ENCODE measurements at places on chromosomes 12 and 14.

DNA sequence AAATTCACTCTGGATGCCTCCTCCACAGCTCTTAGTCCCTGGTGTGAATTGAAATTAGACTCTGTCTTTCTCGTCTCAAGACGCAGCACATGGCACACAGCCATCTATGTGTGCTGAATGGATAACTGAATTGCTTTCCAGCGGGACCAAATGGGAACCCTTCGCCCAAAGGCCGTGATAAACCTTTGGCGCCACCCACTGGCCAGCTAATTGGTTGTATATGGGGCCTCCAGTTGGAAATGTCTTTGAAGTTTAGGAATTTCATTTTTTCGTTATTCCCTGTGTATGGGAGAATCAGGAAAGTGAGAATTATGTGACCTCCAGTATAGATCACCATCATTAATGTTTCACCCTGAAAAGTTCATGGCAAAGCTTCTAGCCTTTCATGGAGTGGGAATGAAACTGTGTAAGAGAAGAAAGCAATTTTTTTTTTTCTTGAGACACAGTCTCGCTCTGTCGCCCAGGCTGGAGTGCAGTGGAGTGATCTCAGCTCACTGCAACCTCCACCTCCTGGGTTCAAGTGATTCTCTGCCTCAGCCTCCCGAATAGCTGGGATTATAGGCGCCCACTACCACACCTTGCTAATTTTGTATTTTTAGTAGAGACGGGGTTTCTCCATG, 9.8 kb upstream of the HSP90AA1 start:
- peak; percentile 92 for DNase-seq

DNA sequence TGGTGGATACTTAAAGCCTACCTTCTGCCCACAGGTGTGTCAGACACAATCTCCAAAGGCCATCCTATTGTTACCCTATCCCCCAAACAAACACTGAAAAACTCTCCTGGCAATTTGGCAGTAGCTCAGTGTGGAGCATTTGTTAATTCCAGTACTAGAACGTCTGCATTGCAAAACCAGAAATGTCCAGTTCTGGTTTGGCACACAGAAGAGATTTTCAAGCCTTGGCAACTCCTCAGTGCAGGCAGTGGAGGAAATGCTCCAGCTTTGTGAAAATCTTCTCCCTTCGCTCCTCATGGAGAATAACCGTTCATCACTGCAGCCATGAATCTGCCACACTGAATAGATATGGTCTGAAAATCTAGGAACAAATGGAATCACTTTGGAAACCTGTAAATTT, 5.3 kb upstream of the SOCS2 start:
- no peak for DNase-seq

GRCh38 chr14:55448141-55448614, 7.8 kb upstream of the TBPL2 start:
- DNase-seq, result no peak

DNA sequence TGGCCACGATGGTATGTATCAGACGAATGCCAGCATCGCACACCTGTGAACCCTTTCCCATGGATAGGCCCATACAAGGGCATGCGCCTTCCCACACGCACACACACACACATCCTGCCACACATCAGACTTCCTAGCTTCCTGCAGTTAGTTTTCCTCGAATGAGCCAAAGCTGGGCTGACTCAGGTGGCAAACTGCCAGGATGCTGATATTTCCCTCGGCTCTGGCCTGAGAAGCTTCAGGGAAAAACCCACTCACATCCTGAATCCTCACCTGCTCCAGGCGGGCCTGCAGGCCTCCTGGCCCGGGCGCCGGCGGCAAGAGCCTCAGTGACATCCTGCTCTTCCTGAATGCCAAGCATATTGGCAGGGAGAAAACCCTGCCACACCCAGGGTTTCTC, 22.4 kb downstream of the CALM1 start:
- peak; percentile 85 for DNase-seq

DNA sequence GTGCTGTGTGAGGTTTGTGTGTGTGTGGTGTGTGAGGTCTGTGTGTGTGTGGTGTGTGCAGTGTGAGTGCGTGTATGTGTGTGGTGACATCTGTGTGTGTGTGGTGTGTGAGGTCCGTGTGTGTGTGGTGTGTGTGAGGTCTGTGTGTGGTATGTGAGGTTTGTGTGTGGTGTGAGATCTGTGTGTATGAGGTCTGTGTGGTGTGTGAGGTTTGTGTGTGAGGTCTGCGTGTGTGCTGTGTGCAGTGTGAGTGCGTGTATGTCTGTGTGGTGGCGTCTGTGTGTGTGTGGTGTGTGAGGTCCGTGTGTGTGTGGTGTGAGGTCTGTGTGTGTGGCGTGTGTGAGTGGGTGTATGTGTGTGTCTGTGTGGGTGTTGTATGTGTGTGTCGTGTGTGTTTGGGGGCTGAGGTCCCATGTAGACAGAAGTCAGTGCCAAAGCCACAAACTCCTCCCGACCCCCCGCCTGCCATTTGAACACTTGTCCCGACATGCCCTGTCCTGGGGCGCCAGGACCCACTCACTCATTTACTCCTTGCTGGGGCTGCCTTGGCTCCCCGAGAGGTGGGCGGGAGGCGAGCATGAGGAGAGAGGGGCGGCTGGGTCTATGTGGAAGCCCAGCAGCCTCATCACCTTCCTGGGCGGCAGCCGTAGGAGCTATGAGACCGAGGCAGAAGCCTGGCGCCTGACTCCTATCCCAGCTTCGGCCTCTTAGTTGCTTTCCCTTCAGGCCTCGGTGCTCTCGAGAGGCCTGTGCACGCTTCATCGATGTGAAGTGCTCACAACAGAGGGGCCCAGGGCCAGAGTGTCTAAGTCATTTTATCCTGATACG, 20.5 kb downstream of the RILPL1 start:
- DNase-seq, result no peak

- DNase-seq, result no peak
These were observed 6.6 kb downstream of the GPR84 start for GRCh38 chr12:54357506-54358190.

DNA sequence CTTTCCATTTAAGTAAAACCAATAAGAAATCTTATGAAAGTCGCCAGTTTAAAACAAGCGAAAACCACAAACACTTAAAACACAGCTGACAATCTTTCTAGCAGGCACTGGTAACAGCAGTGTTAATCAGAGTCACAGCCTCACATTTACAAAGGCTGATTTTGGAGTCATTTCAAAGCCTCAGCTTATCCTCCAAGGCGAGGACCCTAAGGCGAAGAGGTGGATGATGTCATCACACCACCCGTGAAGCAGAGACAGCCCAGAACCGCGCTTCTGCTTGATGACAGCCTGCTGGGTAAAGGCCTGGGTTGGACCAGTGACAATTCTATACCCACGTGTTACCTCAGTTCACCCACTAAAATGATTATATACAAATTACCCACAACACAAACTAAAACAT, 10.1 kb downstream of the GOLGA3 start:
- no peak for DNase-seq

- no peak for DNase-seq
These were observed 35.4 kb downstream of the SPTLC2 start for GRCh38 chr14:77580964-77581505.

- DNase-seq, result no peak
These were observed 87.2 kb downstream of the DAAM1 start for GRCh38 chr14:59275668-59276067.

- peak; percentile 57 for DNase-seq
These were observed 37.5 kb downstream of the ZFHX2 start for GRCh38 chr14:23513818-23514643.

DNA sequence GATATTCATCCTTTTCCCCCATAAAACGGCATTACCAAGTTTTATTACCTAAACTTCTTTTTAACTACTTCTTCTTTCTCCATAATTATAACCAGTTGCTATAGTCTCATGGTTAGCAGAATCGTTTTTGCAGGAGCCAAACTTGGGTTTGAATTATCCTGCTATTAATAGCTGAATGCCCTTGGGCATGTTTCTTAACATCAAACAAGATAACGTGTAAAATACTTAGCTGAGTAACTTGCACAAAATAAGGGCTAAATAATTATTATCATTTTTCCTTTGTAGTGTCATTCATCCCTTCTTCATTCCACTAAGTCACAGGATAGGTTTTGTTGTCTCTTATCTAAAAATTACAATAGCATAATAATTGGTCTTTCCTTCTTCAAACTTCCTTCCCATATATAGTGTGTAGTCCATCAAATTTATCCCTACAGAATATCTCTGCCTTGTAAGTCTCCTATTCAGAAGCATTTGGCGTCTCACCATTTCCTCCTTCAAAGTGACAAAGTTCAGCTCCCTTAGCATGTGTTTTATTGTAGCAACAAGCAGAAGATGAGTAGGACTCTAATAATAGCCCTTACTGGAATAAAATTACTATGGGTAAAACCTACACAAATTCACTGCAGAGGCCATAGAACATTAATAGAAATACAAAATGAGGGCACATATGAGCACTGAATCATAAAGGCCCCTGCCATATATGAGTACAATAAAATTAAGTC, 63.8 kb downstream of the FAR2 start:
- DNase-seq, result no peak

GRCh38 chr12:5506295-5506694, 74.4 kb downstream of the NTF3 start:
- no peak for DNase-seq

GRCh38 chr14:52363961-52364360, 49.8 kb downstream of the PTGER2 start:
- no peak for DNase-seq

- DNase-seq, result no peak
These were observed 1.2 kb downstream of the KHNYN start for GRCh38 chr14:24430682-24431568.

- DNase-seq, result no peak
These were observed 5.1 kb upstream of the PAPOLA start for GRCh38 chr14:96497087-96497486.

GRCh38 chr12:100427078-100427477, 46.6 kb upstream of the NR1H4 start:
- DNase-seq, result no peak

DNA sequence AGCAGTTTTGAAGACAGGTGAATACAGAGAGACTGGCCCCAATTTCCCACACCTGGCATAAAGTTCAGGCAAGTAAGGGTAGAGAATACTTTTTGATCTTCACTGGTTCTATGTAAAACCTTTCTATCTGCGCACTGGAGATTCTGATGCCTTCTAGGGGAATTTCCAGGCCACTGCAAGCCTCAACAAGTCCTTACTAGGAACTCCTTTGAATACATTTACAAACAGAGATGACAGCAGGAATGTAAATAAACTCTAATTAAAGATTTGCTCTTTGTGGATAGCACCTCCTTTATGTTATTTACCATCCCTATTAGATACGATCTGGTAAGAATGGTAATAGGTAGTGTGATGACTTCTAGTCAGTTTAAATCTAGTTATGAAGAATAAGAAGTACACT, 69.2 kb downstream of the NTN4 start:
- DNase-seq, result no peak

GRCh38 chr12:4899364-4899763, 10.3 kb upstream of the KCNA1 start:
- no peak for DNase-seq

GRCh38 chr12:52191841-52192791, at the start of gene KRT80:
KRT80 (minus strand) TSS chr12:52192014; CDS start chr12:52191902, 112 bp downstream.
- DNase-seq, result peak; percentile 60

DNA sequence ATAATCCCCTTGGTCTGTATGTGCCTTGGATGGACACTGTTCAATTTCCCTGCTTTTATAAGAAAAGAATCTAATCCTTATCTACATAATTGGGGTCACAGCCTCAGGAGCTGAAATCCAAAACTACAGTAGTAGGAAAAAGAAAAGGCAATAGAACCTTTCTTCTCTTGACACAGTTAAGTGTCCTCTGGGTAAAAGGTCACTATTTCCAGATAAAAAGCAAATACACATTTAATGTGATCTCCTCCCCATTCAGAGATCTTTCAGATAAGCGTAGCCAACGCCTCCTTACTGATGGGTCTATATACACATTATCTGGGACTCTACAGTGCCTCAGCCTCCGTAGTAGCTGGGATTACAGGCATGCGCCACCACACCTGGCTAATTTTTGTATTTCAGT, 73.4 kb downstream of the CLIP1 start:
- DNase-seq, result no peak

GRCh38 chr14:27845241-27845850, 921.2 kb upstream of the FOXG1 start:
- DNase-seq, result no peak

DNA sequence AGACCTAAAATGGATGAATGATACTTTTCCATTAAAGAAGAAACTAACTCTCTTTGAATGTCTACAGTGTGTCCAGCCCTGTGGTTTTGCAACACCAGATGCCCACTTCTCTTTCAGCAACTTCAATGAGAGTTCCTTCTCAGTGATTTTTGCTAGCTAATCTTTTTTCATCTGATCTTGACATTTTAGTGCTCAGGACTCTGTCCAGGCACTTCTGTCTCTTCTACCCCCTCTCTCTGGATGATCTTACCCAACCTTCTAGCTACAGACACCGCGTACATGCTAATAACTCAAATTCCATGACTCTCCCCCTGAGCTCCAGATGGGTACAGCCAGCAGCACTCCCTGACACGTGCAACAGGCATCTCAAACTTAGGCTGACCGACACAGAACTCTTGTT, 161.1 kb upstream of the FOXN3 start:
- peak; percentile 15 for DNase-seq

GRCh38 chr14:27127838-27128237, 530.0 kb upstream of the NOVA1 start:
- DNase-seq, result no peak

DNA sequence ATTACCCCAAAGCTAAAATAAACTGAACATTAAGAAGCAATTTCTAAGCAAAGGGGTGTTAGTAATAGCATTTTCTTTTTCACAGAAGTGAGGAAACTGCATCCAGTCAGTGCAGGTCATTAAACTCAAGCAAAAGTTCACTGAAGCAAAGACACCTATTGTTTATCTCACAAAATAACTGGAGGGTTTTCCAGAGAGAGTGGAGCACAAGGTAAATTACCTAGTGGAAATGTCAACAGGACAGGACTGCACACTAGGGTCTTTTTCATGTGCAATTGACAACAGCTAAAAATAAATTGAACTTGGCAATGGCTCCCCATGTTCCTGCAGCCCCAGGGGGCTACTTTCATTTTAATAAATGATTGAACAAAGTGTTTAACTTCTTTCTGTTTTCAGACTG, 742.0 kb downstream of the GALC start:
- DNase-seq, result no peak

GRCh38 chr14:77372304-77372841, 4.5 kb downstream of the TMED8 start:
- no peak for DNase-seq

DNA sequence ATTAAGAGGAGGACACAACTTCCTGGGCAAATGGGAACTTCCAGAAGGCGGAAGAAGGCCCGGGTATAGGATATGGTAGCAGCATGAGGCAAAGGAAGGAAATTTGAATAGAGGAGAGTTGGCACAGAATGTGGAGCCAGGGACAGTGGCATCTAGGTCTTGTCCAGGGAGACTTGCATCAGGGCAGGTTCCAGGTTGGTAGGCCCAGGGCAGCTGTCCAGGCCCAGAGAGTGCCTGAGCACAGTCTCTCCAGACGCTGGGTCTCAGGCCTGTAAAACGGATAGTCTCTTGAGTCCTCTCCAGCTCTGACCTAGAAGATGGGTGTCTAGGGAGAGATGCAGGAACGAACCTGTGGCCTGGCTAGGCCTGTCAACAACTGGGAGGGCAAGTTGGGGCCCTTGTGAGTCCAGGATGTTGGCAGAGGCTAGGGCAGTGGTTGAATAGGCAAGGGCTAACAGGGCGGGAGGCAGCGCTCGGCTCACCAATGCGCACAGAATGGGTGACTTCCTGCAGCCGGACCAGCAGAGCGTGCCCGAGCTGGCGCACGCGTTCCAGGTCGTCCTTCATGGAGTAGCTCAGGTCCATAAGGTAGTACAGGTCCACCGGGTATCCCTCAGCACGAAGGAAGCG, 9.9 kb downstream of the ITGB7 start:
- DNase-seq, result no peak

GRCh38 chr14:104283197-104284106, 145.1 kb downstream of the KIF26A start:
- no peak for DNase-seq
